ENCODE measurements at places on chromosomes 3 and 15. TPM values are rescaled to one million over a fixed set of nuclear protein-coding genes. Genes with fewer than 3 reads are reported as not detected.
A peak's percentile ranks its signal among the peaks of the same experiment; 100 is the strongest.

GRCh38 chr3:112489674-112490479 lies 9.4 kb downstream of the BTLA start:
- DNase-seq = no peak

DNA sequence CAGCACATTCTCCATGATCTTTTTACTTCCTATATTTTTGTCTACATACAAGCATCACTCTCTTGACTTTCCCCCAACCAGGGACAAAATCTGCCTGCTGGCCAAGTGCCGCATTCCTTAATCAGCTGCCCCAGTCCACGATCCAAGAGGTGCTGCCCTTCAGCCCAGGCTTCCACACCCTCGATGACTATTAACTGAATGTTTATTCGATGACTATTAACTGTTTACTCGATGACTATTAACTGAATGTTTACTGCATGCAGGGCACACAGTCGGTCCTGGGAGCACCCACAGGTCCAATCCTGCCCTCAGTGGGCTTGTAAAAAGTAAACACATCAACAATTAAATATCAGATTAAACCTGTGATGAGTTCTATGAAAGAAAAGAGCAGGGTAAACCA lies 256.9 kb downstream of the ARRDC4 start:
- DNase-seq = no peak

DNA sequence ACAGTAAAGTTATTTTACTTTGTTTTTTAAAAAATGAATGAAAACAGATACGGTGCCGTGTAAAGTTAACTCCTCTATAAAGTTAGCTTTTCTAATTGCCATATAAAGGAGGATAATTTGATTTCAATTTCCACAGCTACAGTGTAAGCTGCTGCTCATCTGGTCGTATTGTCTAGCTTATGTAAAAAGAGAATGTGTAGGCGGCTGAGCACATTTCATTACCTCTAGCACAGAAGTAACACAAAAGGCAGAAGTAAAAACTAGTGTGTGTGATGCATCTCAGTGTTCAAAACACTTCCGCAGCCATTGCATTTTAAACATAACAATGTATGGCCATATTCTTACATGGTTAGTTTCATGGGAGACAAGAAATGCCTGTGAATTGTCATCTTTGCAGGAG lies 105.0 kb upstream of the P2RY1 start:
- DNase-seq = no peak

DNA sequence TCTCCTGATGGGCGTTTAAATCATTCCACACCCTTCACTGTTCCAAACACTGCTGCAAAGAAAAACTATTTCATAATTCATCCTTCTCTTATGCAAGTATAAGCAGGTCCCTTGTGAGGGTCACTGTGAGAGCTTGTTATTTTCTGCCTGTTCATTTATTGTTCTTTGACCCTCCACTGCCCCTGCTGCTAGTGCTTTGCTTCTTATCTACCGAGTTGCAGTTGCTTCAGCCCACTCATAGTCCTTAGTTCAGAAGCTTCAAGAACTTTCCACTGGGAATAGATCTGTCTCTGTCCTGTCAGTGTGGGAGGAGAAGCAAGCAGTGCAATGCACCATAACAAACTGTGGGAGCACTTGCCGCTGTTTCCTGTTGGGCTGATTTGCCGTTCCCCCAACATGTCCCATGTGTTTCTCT lies 39.8 kb downstream of the RIOX2 start:
- DNase-seq = peak; percentile 56

DNA sequence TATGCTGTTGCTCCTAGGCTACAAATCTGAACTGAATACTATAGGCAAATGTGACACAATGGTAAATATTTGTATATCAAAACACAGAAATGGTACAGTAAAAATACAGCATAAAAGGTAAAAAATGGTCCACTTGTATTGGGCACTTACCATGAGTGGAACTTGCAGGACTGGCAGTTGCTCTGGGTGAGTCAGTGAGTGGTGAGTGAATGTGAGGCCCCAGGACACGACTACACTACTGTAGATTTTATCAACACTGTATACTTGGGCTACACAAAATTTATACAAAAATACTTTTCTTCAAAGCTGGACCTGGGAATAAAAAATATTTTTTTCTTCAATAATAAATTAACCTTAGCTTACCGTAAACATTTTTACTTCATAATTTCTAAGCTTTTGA lies 41.6 kb upstream of the DUT start:
- no peak for DNase-seq

GRCh38 chr3:101011136-101011535 lies 17.9 kb upstream of the ABI3BP start:
- DNase-seq = peak; percentile 17

GRCh38 chr3:112856537-112856936 lies 9.9 kb upstream of the CD200R1L start:
- DNase-seq = no peak

DNA sequence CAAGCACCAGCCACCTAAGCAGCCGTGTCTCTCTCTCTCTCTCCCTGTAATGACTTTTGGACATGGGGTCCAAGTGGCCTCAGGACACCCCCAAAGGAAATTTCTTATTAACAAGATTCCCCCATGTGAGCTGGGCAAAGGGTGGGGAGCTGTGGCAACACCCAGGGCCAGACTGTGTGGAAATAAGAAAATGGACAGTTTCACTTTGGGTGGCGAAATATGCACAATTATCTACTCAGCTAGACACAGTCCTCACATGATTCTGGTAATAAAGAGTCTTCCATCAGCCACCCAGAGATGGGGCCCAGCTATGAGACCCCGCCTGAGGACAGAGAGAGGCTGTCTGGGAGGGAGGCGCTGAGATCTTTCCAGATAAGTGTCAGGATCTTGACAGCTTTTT lies 96.8 kb upstream of the TPM1 start:
- DNase-seq = peak; percentile 48

GRCh38 chr15:91499774-91500383 lies 353.6 kb upstream of the SLCO3A1 start:
- DNase-seq = no peak

GRCh38 chr15:52568601-52569585 lies at the start of gene ARPP19:
Gene ARPP19, minus strand, starts transcription at chr15:52569030. Its CDS starts 138 bp downstream, at chr15:52568892.
- peak; percentile 92 for DNase-seq

DNA sequence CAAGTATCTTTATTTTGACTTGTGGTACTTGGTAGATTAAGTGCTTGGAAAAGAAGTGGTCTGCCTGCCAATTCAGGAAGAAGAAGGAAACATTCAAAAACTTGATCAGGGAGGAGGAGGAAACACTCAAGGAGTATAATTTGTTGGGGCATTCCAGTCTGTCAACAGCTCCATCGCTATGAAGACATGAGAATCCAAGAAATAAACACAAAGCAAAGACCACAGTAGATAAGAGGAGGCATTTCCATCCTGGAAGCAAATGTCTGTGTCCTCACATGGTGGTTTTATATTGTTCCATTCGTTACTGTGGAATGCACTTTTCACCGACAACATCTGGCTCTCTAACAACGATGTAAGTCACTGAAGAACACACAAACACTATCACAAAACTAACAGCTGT lies 176.1 kb upstream of the FRMD4B start:
- no peak for DNase-seq

The GOLGA6D gene
- total RNA-seq = not detected

The XCR1 gene
- total RNA-seq = not detected

The ADCY5 gene
- total RNA-seq = 0.43 TPM

Measured in fibroblast of villous mesenchyme (primary cell).